ENCODE measurements at places on chromosomes 16 and 17.

DNA sequence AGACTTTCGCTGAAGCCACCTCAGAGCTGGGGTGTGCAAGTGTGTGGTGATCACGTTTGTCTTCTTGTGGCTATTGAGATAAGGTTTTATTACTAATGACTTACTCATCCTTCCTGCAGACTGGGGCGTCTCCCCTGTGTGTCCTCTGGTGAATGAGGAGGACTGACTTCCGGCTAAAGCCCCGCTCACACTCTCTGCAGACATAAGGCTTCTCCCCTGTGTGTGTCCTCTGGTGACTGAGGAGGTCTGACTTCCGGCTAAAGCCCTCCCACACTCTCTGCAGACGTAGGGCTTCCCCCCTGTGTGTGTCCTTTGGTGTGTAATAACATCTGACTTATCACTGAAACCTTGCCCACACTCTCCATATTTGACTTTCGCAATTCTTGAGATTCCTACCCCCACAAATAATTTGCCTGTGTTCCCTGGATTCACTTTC is 19.4 kb downstream of the PRDM7 start:
- H3K4me3 ChIP-seq, result no peak overlapping the region
- no peaks in the 10 kb centered on the region for H3K4me1 ChIP-seq
- no peak for DNase-seq
- no peaks in the 10 kb centered on the region for H3K27me3 ChIP-seq
- no peak overlapping the region for H3K27ac ChIP-seq

- H3K27ac ChIP-seq, result no peak overlapping the region
- no peaks in the 10 kb centered on the region for H3K27me3 ChIP-seq
- DNase-seq, result no peak
- no peaks in the 10 kb centered on the region for H3K36me3 ChIP-seq
- H3K4me1 ChIP-seq, result no peaks in the 10 kb centered on the region
These were observed 52.1 kb upstream of the GCSH start for GRCh38 chr16:81148277-81148676.

DNA sequence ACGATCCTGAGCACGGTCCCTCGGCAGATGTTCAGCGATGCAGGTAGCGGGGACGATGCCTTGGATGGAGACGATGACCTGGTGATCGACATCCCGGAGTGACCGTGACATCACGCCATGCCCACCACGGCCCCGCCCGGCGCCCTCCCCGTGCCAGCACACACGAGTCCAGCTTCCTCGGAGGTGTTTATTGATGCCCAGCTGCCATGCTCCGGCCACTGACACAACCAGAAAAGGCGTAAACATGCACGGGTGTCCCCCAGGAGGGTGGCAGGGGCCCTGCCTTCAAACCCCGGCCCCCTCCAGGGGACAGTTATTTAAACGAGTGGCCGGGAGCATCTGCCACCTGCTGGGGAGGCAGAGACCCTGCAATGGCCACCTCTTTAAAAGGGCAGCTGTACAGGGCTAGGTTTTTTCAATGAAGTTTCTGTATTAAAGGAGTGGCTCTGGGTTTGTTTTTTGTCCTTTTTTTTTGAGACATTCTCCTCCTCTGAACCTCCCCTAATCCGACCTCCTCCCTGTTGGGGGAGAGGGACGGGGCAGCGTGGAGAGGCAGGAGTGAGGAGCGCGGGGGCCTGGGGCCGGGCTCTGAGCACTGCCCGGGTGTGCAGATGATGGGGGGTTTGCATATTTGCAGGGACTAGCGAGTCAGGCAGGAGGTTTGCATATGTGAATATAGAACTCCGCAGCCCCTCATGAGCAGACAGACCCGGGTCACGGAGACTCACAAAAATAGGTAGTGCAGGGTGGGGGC is 5.3 kb downstream of the DOC2A start:
- H3K27me3 ChIP-seq, result no peaks in the 10 kb centered on the region
- no peak overlapping the region for H3K27ac ChIP-seq
- no peaks in the 10 kb centered on the region for H3K36me3 ChIP-seq
- peak; percentile 62 for DNase-seq
- peaks cover 19% of the 10 kb centered on the region for H3K4me1 ChIP-seq

DNA sequence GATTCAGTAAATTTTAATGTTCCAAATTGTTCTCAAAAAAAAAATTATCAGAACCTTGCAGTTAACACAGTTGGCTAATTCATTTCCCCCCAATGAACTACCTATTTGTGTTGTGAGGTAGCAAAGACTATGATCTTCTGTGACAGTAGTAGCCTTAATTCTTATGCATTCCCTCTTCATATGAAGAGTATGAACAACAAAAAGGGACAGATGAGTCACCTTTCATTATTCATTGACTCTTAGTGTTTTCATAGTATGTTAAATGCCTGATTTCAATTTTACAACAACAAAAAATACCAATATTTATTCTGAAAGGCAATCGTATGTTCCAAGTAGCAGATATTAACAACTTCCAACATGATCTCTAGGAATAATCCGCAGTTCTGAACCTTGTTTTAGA is 3.6 kb upstream of the SLFN11 start:
- H3K4me1 ChIP-seq, result peaks cover 20% of the 10 kb centered on the region
- H3K27me3 ChIP-seq, result no peaks in the 10 kb centered on the region
- H3K27ac ChIP-seq, result no peak overlapping the region
- DNase-seq, result no peak
- H3K4me3 ChIP-seq, result no peak overlapping the region

- DNase-seq, result no peak
- H3K36me3 ChIP-seq, result no peaks in the 10 kb centered on the region
- H3K4me1 ChIP-seq, result no peaks in the 10 kb centered on the region
- H3K27ac ChIP-seq, result no peak overlapping the region
These were observed 729.7 kb upstream of the GOT2 start for GRCh38 chr16:59463776-59464175.

DNA sequence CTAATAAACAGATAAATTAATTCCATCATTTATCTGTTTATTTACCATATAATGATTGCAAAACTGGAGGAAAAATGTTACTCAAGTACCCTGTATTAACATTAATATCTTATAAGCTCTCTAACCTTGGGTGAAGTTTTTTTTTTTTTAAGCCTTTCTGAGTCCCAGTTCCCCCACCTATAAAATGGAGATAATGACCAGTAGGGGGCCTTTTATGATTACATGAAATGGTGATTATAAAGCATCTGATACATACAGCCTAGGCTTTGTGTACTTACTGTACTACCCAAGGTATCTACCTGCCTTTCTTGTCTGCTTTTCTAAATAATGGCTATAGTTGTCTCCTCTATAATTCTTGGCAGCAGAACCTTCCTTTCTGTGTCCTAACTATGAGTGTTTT is 22.6 kb downstream of the LRRC36 start:
- peak; percentile 62 for DNase-seq
- no peak overlapping the region for H3K27ac ChIP-seq
- H3K36me3 ChIP-seq, result no peaks in the 10 kb centered on the region
- H3K4me3 ChIP-seq, result no peak overlapping the region
- H3K27me3 ChIP-seq, result no peaks in the 10 kb centered on the region

- H3K36me3 ChIP-seq, result no peaks in the 10 kb centered on the region
- no peak overlapping the region for H3K4me3 ChIP-seq
- peaks cover 43% of the 10 kb centered on the region for H3K4me1 ChIP-seq
- DNase-seq, result no peak
- H3K27me3 ChIP-seq, result no peaks in the 10 kb centered on the region
These were observed 2.2 kb downstream of the ZNF688 start for GRCh38 chr16:30569281-30569680.

GRCh38 chr17:32835291-32835761 is 41.6 kb downstream of the MYO1D start:
- H3K4me1 ChIP-seq, result peaks cover 3% of the 10 kb centered on the region
- H3K27ac ChIP-seq, result peak overlapping the region; percentile 48
- no peaks in the 10 kb centered on the region for H3K36me3 ChIP-seq
- no peak overlapping the region for H3K4me3 ChIP-seq
- H3K27me3 ChIP-seq, result no peaks in the 10 kb centered on the region

Measured in B cell (primary cell).